GOT3 (cell line): ENCODE measurements at places on chromosomes 4 and X.

DNA sequence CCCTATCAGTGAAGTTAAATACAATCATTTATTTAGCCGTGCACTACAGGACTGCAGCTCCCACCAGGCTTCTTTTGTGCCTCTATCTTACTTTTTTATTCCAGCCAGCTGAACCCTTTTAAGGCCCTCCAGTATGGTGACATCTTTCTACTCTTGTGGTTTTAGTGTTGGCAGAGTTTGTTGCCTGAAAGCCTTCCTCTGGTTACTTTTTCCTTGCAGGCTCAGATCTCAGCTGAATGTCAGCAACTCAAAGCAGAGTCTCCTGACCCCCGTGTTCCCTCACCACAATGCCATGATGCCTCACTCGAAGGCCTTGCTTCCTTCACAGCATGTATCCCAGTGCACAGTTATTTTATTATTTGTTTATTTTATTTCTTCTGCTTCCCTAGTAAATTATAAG, 818.9 kb upstream of the LCORL start:
- DNase-seq, result no peak

- DNase-seq, result no peak
These were observed 59.3 kb upstream of the NDP start for GRCh38 chrX:44032479-44032878.

DNA sequence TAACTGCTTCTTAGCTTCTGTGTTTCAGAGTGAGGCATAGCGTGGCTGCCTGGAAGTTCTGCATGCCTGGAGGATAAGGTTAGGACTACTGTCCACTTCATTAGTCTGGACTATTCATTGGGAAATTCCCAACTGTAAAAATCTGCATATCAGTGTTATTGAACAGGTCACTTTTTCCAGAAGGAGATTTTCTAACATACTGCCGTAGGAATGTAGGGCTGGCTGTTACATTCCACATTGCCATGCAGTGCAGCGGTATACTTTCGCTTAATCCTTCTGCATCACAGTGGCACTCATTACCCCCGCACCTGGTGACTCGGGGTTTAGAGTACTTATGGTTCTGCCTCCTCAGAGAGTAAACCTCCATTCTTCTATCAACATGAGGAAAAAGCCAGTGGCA, 104.6 kb downstream of the NPFFR2 start:
- DNase-seq, result no peak

DNA sequence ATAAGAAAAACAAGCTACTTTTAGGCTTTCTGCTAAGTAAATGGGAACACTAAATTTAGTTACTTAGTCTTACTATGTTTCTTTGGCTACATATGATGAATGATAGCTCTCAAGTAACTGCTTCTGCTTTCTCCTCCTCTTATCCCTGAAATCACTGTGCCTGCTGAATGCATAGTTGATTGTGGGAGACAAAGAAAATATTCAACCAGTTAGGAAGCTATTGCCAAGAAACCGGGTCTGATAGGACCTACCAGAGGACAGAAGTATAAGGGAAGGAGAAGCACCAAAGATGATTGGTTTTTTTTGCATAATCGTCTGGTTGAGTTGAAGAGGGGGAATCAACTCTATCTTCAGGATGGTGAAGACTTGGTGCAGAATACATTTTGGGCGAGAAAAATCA, 28.0 kb upstream of the NDUFC1 start:
- DNase-seq, result no peak

- no peak for DNase-seq
These were observed 13.8 kb upstream of the ENOX2 start for GRCh38 chrX:130916636-130917422.

DNA sequence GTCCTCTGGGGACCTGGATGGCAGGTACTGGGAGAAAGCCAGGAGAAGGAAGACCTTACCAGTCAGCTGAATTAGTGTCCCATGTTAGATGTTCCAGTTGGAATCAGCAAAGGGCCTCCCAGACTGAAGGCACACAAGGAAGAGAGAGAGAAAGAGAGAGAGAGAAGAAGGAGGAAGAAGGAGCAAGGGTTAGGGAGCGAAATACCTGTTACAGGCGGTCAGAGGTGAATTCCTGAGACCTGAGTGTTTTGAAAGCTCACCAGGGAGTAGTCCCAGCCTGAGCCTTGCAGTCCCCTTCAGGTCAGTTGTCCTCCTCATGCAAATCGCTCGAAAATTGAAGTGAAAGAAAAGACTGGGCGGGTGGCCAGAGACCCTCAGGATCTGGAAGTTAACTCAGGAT, 60.3 kb downstream of the USP11 start:
- no peak for DNase-seq

DNA sequence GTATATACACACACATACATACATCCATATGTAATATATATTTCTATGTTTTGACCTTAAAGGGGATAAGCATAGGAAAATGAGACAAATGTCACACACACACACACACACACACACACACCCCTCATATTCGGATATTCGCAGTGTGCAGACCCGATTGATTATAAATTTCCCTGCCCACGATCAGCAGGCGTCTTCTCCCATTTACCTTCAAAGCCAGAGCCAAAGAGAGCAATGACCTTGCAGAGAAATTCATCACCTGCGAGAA, 488 bp downstream of the GPRIN3 start:
- no peak for DNase-seq

- DNase-seq, result no peak
These were observed 240.4 kb upstream of the VEGFC start for GRCh38 chr4:177033135-177033534.

DNA sequence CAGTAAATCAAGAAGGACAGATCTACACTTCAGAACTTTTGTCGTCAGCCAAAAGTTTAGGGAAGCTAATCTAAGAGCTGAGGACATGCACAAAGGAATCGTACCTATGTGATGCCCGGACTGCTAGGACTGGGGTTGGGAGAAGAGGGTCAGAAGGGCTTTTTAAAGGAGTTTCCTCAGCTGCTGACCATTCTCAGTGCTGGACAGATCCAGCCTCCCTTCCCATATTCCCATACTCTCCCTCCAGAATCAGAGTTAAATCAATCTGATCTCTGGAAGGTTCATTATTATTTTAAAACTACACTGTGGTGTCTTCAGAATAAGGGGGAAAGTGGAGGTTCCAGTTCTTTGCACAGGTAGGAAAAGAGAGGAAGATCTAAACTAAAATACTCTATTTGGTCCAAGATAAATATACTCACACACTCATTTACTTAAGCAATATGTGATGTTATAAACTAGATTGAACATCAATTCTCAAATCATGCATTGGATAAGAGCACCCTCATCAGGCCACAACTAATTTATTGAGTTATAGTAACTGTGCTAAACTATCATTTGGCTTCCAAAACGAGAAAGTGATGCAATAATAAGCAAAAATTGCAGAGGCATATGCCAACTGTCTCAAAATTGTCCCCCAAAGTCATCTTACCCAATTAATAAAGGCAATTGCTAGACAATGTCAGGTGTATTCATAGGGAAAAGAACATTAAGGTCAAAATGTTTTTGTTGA, 124.7 kb downstream of the HNRNPD start:
- no peak for DNase-seq

- no peak for DNase-seq
These were observed 52.5 kb downstream of the SNX25 start for GRCh38 chr4:185261946-185262345.

GRCh38 chr4:82555276-82555675, 6.5 kb downstream of the TMEM150C start:
- DNase-seq, result no peak

DNA sequence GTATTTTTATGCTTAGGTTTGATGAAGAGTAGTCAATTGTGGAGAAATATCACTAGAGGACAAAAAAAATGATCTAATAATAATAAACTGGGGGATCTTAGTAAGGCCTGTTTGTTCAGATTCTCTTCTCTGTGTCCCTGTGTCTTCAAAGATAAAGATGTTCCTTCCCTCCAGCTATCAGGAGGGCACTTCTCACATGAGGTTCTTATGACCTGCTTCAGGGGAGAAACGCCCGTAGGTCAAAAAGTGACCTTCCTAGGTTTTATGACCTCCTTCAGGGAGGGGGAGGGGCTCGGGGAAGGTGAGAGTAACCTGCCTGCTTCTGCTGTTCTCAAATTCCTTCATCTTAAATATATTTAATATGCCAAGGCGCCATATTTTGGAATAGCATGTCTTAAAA, 89.2 kb upstream of the JADE1 start:
- DNase-seq, result no peak

- no peak for DNase-seq
These were observed 173.4 kb upstream of the JADE1 start for GRCh38 chr4:128635955-128636560.

DNA sequence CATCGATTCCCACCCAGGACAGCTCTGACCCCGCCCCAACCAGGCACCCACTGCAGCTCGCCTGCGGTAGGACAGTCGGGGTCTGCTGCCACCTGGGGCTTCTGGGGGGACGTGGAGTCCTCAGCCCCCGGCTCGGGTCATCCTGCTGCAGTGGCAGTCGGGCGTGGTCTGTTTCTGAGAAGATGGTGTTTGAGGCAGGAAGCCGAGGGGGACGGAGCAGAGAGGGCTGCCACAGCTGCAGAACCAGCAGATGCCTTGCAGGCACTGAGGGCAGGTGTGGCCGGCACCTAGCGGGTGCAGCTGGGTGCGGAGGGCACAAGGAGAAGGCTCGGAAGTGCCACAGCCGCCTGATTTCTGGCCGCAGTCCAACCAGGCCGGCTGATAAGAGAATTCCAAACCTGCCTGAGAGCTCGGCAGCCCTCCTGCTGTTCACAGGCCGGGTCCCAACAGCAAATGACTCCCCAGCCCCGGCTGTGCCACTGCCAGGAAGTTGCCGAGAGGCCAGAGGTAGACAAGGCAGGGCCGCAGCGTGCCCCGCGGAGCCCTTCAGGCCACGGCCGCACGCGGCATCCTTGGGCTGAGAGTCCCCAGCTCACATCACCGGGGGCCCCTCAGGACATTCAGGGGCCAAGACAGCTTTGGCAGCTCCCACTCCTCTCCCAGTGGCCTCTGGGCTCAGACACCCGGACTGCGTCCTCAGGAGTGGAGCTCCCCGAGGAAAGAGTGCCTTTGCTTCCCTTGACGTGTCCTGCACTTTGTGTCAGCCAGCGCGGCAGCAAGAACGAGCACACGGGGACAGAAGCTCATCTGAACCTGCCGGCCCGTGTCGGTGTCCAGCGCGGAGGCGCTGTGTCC, 9.4 kb upstream of the CPLX1 start:
- DNase-seq, result no peak

DNA sequence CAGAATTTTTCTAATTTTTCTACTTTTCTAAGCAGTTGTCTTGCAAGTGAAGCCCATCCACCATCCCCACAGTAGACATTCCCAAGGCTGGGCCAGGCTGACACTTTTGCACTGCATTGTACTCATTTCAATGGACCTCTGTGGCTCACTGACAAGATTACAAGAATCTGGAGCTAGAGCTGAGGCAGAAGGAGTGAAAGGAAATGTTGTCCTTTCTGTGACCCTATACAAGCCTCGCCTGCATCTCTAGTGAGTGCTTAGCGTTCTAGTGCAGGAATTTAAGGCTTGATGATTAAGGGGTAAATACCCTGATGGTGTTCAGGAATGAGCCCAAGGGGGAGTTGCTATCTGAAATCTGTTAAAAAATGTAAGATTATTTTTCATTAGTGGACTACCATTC, 6.3 kb downstream of the MAGED1 start:
- no peak for DNase-seq

- no peak for DNase-seq
These were observed 134.2 kb downstream of the PTTG2 start for GRCh38 chr4:38094419-38094818.

GRCh38 chrX:68894513-68895340, 65.9 kb downstream of the EFNB1 start:
- DNase-seq, result no peak
